Immature natural killer cell (primary cell): ENCODE measurements at places on chromosomes 1 and 21. TPM values are rescaled to one million over a fixed set of nuclear protein-coding genes. Genes with fewer than 3 reads are reported as not detected.

GRCh38 chr1:182338806-182339370, 52.7 kb downstream of the GLUL start:
- no peak for DNase-seq
- H3K4me1 ChIP-seq = no peaks in the 10 kb centered on the region
- no peaks in the 10 kb centered on the region for H3K27me3 ChIP-seq
- H3K27ac ChIP-seq = no peak overlapping the region

CFHR3 gene
- polyA plus RNA-seq = not detected

GRCh38 chr1:86914998-86915736, 732 bp downstream of the HS2ST1 start:
- no peaks in the 10 kb centered on the region for H3K36me3 ChIP-seq
- H3K4me1 ChIP-seq = peaks cover 40% of the 10 kb centered on the region
- no peak overlapping the region for H3K4me3 ChIP-seq
- no peak overlapping the region for H3K27ac ChIP-seq

DNA sequence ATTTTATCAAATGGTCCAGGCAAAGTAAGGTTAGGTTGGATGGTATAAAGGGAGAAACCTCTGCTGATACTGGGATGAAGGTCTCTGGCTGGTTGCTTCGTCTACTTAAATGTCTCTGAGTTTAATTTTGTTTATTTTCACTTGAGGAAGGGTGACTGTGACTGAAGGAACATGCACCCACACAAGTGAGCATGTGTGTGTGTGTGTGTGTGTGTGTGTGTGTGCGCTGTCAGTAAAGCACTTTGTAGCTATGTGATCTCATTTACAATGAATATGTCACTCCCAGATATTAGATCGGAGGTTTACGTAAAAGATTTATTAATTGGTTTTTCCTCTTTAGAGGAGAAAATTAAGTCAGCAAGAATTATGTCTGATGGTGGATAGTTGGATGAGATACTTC, 4.4 kb downstream of the FOXD2 start:
- peaks cover 18% of the 10 kb centered on the region for H3K4me1 ChIP-seq
- no peak overlapping the region for H3K27ac ChIP-seq
- H3K4me3 ChIP-seq = no peak overlapping the region
- H3K36me3 ChIP-seq = peaks cover 4% of the 10 kb centered on the region
- peaks cover 6% of the 10 kb centered on the region for H3K27me3 ChIP-seq
- no peak for DNase-seq

GRCh38 chr21:37375866-37376574, 9.4 kb downstream of the DYRK1A start:
- H3K27ac ChIP-seq = peak overlapping the region; percentile 82
- H3K4me1 ChIP-seq = peaks cover 91% of the 10 kb centered on the region
- H3K36me3 ChIP-seq = no peaks in the 10 kb centered on the region
- no peaks in the 10 kb centered on the region for H3K27me3 ChIP-seq
- DNase-seq = no peak
- H3K4me3 ChIP-seq = peak overlapping the region; percentile 44
